Stimulated activated CD8-positive, alpha-beta memory T cell treated with anti-CD3 and anti-CD28 coated beads, Interleukin-4, amount 100 ng/mL, for 1 hour (primary cell): ENCODE measurements at places on chromosomes 1 and 21.

DNA sequence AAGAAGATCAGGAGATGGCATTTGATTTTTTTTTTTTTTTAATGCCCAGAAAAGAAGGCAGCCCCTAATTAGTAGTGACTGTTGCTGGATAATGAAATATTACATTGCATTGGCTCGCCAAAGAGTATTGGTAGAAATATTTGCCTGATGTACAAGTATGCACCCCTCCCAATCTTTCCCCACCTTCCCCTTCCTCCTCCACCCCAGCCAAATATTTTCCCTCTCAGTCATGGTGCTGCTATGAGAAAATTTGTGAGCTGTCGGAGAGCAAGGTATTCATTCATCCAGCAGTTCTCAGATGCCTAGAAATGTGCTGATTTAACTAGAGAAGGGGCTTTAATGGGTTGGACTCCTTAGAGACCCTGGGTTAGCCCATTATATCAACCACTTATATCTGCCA lies 50.5 kb upstream of the IKBKE start:
- DNase-seq, result no peak

- peak; percentile 52 for DNase-seq
Measured at GRCh38 chr21:14215971-14216641, at the start of gene RBM11. TSS of gene RBM11 (plus strand) at chr21:14216157. CDS start at chr21:14216187, 30 bp downstream.

DNA sequence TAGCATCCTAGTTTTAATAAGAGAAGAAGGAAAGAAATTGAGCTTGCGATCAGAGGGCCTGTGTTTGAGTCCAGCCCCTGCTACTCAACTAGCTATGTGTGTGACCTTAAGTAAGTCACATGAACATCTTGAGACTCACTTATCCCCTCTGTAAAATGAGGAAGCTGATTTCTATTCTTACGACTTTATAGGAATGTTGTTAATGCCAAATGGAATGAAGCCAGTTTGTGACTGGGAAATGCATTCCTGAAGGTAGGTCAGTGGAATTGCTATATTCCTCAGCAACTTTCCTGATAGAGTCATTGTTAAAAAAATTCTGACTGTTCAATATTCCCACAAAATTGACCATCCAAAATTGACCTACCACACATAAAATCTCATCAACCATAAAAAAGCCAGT lies 14.9 kb downstream of the FASLG start:
- DNase-seq, result no peak

DNA sequence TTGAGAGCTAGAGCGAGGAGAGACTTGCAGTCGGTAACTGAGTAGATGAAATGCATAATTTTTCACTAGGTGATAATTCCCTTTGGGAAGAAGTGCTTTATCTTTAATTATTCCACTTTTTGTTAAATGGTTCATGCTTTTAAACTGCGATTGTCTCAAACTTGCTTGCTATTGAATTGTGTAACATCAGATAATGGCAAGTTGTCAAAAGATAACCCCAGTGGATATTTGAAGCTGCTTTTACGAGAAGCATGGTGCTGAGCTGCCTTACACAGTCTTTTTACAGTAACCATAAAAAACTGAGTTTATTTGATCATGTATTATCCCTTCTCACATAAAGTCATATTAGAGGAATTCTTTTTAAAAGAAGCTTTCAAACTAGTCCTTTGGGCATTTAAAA lies 30.2 kb downstream of the TMEM50B start:
- DNase-seq, result no peak

DNA sequence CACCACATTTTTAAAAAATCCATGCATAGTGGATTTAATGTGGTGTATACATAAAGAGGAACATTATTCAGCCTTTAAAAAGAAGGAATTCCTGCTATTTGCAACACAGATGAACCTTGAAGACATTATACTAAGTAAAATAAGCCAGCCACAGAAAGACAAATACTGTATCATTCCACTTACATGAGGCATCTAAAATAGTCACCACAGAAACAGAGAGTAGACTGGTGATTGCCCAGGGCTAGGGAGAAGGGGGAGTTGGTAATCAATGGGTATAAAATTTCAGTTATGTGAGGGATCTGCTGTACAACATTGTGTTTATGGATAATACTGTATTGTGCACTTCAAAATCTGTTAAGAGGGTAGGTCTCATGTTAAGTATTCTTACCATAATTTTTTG lies 10.0 kb downstream of the FAM163A start:
- no peak for DNase-seq

- DNase-seq, result no peak
Measured at GRCh38 chr1:159229260-159229885, 24.7 kb downstream of the ACKR1 start.

DNA sequence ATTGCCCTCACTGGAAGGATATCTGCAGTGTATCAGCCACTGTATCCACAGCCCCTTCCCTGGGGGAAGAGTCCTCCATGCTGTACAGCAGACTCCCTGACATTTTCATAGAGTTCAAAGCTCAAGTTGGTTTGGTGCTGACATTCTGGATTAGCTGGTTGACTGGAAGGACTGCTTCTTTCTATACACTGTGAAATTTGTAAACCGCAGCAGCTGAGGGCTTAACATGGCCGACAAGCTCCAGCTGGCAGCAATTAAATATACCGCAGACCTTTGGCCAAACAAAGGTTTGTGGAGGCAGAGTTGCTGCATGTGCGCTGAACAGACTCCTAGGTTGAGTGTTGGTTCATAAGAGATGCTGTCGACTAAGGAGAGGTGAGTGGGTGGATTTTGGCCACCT lies 126.4 kb downstream of the DHRS3 start:
- no peak for DNase-seq

- no peak for DNase-seq
Measured at GRCh38 chr1:160647329-160647720, 481 bp upstream of the SLAMF1 start.

DNA sequence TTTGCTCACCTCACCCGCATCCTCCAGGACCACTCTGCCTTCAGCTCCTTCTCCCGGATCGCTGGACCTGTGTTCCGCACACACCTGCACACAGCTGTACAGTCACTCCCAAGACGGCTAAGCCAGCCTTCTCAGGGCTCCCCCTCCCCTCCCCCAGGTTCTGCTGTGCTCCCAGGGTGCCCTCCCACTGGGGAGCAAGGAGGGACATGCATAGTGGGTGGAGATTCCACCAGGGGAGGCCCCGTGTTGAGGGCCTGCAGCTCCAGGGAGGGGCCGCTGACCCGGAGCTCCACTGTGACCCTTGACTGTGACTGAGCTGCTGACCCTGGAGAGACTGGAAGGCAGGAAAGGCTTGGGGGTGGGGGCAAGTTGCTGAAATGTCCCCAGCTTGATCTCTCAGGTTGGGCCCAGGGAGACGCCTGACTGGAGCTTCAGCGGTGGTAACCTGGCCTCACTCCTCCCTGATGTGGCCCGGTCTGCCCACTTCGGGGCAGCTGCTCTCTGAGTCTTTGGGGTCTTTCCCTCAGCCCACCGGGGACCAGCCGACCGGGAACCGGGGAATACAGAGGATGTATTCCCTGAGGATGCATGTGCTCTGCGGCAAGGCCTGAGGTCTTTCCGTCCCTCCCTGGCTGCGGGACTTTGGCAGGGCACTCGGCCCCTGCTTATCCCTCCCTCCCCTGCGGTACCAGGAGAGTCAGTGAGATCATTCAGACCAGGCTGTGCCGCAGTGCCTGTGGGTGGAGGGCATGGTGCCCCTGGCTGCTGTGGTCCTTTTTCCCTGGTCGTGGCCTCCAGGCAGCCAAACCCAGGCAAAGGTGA lies 28.6 kb upstream of the PLCH2 start:
- DNase-seq, result no peak

- DNase-seq, result no peak
Measured at GRCh38 chr1:222284466-222284865, 263.4 kb downstream of the HHIPL2 start.

- DNase-seq, result no peak
Measured at GRCh38 chr1:89151047-89151446, 24.8 kb downstream of the GBP7 start.

DNA sequence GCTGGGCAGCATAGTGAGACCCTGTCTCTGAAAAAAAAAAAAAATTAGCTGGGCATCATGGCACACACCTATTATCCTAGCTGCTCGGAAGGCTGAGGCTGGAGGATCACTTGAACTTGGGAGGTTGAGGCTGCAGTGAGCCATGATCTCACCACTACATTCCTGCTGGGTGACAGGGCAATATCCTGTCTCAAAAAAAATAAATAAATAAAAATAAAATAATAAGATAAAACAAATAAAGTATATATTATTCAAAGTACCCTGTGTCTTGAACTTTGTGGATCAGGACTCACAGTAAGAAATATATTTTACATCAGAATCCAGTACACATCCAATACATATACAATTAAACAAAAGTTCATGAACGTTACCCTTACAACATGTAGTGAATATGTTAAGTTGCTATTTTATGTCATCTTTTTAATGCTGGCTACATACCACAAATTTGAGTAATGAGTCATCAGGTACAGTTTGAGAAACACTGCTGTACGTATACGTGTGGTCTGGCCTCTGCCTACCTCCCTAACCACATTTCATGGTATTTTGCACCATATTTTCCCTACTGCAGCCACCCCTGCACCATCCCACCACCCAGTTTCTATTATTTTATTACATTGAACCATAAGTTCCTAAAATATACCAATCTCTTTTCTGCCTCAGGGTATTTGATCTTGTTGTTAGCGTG lies 4.4 kb downstream of the NME7 start:
- DNase-seq, result no peak

GRCh38 chr1:223770621-223771315 lies 58.4 kb downstream of the CAPN2 start:
- no peak for DNase-seq

- no peak for DNase-seq
Measured at GRCh38 chr1:218292515-218292914, 7.4 kb downstream of the RRP15 start.

GRCh38 chr1:20361805-20362381 lies 71.2 kb downstream of the VWA5B1 start:
- peak; percentile 6 for DNase-seq

DNA sequence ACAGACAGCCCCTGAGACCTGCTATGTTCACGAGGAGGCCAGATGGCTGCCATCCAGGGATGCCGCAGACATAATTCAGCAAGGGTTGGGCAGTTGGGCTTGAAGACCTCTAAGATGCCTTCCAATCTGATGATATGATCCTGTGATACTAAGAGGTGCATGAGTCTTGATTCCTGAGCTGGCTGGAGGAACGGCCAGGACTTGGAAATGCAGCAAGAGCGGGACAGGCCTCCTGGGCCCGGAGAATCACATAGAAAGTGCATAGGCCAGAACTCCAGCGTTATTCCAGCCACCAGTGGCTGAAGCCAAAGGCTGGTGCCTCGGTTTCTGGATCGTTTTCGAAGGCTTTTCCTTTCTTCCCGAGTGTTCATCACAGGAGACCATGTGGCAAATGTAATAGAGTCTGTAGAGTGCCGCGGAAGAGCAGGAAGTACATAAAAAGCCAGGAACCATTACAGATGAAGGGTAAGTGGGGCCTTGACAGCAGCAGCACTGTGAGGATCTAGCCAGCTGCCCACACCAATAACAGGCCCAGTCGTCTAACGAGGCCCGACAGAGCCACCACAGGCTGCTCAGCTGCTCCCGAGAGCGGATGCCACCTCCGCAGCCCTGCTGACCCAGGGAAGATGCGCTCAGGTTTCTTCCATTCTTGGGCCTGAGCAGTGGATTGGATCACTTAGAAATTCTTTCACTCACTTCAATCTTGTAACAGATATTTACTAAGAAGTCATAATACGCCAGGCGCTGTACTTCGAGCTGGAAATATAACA lies 14.0 kb upstream of the LHX4 start:
- no peak for DNase-seq

DNA sequence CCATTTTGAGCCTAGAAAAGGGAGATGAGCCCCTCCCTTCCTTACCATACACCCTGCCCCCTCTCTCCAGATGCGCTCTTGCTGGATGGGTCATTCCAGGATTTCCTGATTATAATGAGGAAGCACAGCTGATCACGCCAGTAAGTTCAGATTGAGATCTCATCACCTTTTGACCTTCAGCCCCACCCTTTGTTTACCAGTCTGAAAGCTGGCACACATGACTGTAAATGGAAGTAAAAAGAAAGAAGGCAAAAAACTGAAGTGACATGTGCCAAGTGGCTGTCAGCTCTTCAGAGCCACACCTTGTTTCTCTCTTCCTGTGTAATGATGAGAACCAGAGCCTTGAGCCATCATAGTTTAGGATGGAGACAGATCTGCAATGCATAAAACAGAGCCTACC lies 27.9 kb downstream of the S1PR1 start:
- DNase-seq, result no peak

DNA sequence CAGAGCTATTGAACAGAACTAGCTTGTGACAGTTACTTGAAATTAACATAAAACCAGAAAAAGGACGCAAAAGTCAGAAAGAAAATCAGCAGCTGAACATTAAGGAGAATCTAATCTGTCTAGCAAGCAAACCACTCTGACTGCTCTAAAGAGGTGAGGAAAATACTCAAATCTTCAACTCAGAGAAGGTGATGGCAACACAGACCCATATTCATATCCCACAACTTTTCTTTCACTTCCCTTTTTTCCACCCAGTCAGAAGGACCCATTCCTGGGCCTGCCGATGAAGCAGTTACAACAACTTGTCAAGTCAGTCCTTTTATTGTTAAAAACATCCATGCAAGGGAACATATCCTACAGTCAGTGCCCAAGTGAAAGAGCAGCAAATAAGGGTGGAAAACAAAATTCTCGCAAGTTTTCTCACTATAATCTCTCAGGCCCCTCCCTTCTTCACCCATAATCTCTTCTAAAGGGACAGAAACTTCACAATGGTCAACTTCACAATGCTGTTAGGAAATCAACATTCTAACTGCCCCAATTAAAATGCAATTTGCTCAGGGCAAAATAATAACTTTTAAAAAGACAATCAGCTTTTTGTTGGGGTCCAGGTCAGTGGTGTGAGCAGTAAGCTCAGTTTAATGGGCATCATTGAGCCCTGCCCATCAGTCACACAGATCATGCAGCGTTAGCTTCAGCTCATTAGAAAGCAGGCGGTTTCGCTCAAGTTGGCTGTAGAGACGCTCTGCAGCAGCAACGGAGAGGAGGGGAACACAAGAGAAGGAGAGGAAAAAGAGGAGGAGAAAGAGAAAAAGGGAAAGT lies 3.6 kb upstream of the NUP210L start:
- DNase-seq, result no peak

GRCh38 chr1:230894032-230894431 lies 25.7 kb upstream of the C1orf198 start:
- no peak for DNase-seq

DNA sequence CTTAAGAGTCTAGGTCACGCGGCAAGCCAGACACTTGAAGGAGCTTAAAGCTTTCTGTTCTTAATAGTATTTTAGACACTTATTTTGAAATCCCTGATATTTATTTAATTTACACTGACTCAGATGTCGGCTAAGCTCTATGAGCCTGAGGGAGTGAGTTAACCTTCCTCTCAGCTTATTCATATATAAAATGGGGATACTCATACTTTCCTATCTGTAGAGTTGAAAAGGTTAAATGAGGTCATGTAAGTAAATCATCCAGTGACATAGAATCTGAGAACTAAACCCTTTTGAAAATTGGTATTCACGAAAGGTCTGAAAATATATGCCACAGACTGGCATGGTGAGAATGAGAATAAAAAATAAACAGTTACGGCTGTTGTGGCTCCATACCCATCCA lies 1.4 kb upstream of the GPR161 start:
- no peak for DNase-seq
